Right cardiac atrium (tissue), 5 donors: ENCODE measurements at places on chromosomes 12 and 14. TPM values are rescaled to one million over a fixed set of nuclear protein-coding genes. Genes with fewer than 3 reads are reported as not detected.

GRCh38 chr14:99357151-99357915, 85.3 kb upstream of the BCL11B start:
- no peak for DNase-seq

DNA sequence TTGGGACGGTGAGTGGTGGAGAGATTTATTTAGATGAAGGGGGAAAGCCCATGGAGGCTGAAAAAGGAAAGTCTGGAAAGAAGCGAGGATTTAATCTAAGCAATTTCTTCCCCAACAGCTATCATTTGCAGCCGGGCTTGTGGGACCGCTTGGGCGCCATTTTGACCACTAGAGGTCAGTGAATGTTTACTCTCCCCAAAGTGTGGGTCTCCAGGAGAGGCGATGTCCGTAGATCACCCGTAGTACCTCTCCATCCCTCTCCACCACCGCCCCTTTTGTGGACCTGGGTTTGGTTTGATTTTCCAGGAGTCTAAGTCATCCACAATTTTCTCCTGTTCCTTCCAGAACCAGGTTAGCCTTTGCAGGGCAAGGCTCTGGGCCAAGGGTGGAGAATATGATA, 91.2 kb upstream of the PARP11 start:
- DNase-seq: no peak

DNA sequence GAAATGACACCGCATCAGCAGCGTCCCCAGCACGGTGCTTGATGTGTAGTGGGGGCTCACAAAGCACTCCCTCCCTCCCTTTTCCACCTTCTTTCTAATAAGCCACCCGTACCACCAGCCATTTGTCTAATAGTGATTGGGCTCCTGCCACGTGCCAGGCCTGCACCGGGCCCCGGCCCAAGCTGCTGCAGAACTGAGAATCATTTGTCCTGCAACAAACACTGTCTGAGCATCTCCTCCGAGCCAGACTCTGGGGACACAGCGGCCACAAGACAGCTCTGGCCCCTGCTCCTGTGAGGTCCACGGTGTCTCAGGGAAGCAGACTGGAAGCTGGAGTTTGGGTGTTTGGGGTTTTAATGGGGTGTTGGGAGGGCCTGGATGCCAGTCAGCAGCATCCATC, 43.9 kb downstream of the MVK start:
- DNase-seq: no peak

- DNase-seq: no peak
Observed at GRCh38 chr14:70665448-70666360, 24.0 kb downstream of the TTC9 start.

DNA sequence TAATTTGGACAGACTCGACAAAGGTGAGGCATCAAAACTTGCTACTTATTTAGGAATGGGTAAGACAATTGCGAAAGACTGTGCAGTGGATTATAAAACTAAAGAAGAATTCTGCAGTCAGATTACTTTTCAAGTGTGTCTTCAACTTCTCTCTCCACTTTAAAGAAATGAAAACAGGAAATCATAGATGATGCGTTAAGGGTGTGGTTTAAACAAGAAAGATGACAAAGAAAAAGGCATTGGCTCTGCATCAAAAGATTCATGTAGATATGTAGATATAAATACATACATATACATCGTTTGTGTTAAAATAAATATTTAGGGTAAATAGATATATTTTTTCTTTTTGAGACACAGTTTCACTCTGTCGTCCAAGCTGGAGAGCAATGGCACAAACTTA, 74.6 kb upstream of the PARP11 start:
- no peak for DNase-seq

- DNase-seq: no peak
Observed at GRCh38 chr12:57657744-57658143, 24.7 kb upstream of the B4GALNT1 start.

Gene GUCY2C
- not detected for total RNA-seq

Gene C1RL
- total RNA-seq: 17.6 TPM
